ENCODE measurements at places on chromosomes 6 and 20. TPM values are rescaled to one million over a fixed set of nuclear protein-coding genes. Genes with fewer than 3 reads are reported as not detected.

DNA sequence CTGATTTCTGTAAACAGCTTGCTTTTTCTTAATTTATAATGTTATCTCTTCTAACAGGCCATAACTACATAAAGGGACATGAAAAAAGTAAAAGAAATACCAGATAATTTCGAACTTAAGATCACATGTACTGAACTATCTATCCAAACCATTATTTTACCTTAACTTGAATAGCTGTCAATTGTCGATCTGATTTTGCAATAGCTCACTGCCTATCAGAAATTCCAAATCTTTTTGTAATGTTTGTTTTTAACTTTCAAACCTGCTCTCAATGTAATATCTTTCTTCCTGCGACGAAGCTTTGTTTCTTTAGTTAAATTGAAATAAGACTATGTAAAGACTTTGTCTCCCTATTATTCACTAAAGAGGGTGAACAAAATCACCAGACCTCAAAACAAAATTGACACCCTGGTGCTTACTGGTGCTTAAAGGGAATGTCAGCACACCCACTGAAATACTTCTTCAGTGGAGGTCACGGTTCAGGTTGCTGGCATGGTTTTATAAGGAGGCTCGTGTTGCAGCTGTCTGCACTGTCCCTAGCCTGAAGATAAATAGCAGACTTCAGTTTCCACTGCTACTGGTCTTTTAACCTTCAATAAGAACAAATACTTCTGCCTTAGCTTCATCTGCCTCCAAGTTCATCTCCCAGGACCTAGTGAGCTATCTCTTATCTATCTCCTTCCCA is 117.5 kb upstream of the QKI start:
- DNase-seq: no peak

- DNase-seq: no peak
These were observed 195.2 kb upstream of the POU3F2 start for GRCh38 chr6:98639089-98639635.

LCA5 gene
- 3.4 TPM for total RNA-seq

ANKRD6 gene
- total RNA-seq: 26.0 TPM

TGM3 gene
- total RNA-seq: not detected

GRCh38 chr20:1820138-1821079 is 74.8 kb upstream of the SIRPA start:
- DNase-seq: no peak

PDE10A gene
- total RNA-seq: 15.9 TPM

DNA sequence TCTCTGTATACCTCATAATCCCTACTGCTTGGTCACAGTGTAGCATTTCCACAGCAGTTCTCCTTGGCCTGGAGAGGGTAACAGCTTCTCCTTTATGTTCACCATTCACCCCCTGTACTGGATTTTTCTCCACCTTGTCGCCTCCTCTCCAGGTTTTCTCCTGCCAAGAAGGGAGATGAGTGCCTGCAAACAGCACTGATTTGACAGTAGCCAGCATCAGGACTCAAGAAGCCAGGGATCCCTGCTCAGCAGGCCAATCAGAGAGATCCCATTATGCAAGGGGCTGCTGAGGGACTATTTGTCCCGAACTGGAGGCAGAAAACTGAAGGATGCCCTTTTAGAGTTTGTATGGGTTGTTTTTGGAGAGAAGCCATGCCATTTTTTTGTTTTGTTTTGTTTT is 68.6 kb upstream of the RIPOR2 start:
- DNase-seq: no peak

DNA sequence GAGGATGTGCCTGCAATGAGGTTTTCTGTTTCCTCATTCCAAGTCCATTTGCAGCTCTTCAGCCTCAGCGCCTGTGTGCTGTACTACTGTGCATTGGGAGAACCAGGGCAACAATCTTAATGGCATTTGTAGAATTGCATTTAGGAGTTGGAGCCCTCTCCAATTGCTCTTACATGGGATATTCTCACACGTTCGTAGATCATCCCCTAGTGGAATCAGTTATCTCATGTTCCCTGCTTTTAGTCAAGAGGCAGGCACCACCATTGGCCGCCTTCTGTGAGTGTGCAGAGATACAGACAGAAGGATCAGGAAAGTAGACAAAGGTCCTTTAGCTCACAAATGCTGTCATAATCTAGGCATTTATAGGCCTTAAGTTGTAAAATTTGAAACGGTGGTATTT is 84.2 kb upstream of the RGS17 start:
- no peak for DNase-seq

HIVEP2 gene
- 23.5 TPM for total RNA-seq

DNA sequence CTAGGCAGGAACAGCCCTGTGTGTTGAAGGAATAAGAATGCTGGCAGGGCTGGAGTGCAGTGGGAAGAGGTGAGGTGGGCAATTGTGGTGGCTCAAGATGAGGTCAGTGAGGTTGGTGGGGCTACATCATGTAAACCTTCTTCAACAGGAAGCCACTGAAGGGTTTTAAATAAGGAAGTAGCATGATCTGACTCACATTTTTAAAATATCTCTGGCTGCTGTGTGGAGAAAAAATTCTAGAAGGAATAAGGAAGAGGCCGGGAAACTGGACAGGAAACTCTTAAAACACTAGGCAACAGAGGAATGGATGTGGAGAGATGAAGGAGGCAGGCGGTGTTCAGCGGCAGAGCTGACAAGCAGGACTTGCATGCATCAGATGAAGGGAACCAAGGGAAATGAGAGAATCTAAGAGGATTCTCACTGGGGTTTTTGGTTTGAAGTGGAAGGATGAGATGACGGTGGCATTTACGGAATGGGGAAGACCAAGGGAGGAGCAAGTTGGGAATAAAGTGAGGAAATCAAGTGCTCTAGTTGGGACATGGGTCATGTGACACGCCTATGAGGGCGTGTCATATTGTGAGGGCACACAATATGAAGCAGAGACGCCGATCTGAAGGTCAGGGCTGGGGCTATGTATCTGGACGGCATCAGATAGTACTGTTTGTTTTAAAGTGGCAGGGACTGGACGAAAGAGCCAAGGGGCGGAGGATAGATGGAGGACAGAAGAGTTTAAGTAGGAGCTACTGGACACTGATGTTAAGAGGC is 18.2 kb downstream of the TMEM242 start:
- DNase-seq: no peak

Data from omental fat pad (tissue), 4 donors.